ENCODE measurements at places on chromosomes 2 and 18. TPM values are rescaled to one million over a fixed set of nuclear protein-coding genes. Genes with fewer than 3 reads are reported as not detected.

- no peaks in the 10 kb centered on the region for H3K36me3 ChIP-seq
- peaks cover 6% of the 10 kb centered on the region for H3K4me1 ChIP-seq
- H3K4me3 ChIP-seq = no peak overlapping the region
- DNase-seq = no peak
Measured at GRCh38 chr2:161246281-161246680, 61.9 kb upstream of the PSMD14 start.

DNA sequence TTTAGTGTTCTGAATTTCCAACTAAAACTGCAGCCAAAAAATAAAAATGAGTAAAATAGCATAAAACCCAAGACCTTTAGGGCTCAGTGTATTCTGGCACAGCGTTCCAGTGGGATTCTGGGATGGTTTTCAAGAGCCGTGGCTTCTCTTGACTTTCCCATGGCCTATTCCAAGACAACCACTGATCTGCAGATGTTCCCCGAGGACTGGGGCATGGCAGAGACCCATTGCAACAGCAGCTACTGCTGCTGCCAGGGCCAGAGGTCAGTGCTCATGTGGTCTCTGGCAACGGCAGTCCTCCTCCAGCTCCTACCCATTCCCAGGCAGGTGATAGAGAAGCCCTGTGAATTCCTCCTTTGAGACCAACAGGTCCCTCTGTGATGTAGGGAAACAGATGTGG, 26.8 kb downstream of the TNP1 start:
- no peak overlapping the region for H3K27ac ChIP-seq
- peaks cover 4% of the 10 kb centered on the region for H3K27me3 ChIP-seq
- no peak for DNase-seq
- no peaks in the 10 kb centered on the region for H3K36me3 ChIP-seq
- no peaks in the 10 kb centered on the region for H3K4me1 ChIP-seq

GRCh38 chr2:114170070-114170469, 272.4 kb upstream of the DPP10 start:
- no peak for DNase-seq
- H3K27me3 ChIP-seq = no peaks in the 10 kb centered on the region
- H3K4me3 ChIP-seq = no peak overlapping the region

DNA sequence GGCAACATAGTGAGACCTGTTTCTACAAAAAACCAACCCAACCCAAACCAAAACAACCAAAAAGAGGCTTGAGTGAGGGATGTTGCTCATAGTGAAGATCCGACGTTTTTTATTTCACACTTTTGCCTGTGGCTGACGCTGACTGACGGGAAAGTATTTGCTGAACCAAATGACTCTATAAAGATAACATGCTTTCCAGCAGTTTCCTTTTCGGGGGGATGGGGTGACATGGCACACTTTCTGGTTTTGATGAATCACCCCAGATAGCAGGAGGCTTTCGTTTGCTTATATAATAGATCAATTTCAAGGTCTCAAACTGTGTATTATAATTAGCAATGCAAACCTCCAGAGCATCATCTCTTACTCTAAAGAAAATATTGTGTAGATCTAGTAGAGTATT, 150.8 kb downstream of the AQP4 start:
- H3K27ac ChIP-seq = no peak overlapping the region
- no peak for DNase-seq
- no peaks in the 10 kb centered on the region for H3K27me3 ChIP-seq
- H3K36me3 ChIP-seq = no peaks in the 10 kb centered on the region
- no peak overlapping the region for H3K4me3 ChIP-seq

- peak overlapping the region; percentile 40 for H3K27ac ChIP-seq
- H3K4me1 ChIP-seq = peaks cover 97% of the 10 kb centered on the region
- no peaks in the 10 kb centered on the region for H3K27me3 ChIP-seq
Measured at GRCh38 chr2:68203587-68203986, 45.9 kb downstream of the PNO1 start.

GRCh38 chr18:28153485-28154065, 23.4 kb downstream of the CDH2 start:
- no peak overlapping the region for H3K4me3 ChIP-seq
- no peak for DNase-seq
- H3K36me3 ChIP-seq = no peaks in the 10 kb centered on the region
- no peaks in the 10 kb centered on the region for H3K4me1 ChIP-seq

DNA sequence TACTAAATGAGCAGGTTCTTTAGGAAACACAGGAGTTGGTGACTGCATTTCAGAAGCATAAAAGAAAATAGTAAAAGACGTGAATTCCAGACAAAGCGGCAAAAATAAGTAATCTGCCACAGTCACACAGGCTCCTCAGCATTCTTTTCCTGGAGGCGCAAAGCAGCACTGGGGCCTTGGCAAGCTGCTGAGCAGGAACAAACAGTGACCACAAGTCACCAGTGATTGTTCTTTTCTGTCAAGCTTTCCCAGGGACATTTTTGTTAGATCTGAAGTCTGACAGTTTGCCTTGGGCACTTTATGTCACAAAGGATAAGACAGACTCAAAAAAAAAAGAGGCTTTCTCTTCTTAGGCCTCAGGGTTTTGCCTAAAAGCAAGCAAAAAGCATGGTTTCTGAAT, 216.2 kb downstream of the CDH20 start:
- no peaks in the 10 kb centered on the region for H3K36me3 ChIP-seq
- DNase-seq = no peak
- H3K27me3 ChIP-seq = no peaks in the 10 kb centered on the region

DNA sequence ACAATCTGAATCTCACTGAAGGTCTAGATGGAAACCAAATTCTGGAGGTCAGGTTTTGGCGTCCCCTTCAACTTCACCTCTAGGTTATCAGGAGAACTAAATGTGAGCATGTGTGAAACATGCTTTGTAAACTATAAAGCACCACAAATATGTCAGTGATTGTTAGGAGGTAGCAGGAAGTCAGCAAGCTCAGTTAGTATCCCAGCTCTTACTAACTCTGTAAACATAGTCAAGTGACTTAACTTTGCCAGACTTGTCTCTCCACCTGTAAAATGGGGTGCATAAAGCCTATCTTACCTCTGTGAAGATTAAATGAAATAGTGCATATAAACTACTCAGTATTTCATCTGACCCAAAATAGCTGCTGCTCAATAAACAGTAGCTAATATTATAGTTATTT, 121.5 kb downstream of the INSIG2 start:
- no peak for DNase-seq
- H3K4me1 ChIP-seq = no peaks in the 10 kb centered on the region
- no peaks in the 10 kb centered on the region for H3K36me3 ChIP-seq
- no peak overlapping the region for H3K4me3 ChIP-seq

DNA sequence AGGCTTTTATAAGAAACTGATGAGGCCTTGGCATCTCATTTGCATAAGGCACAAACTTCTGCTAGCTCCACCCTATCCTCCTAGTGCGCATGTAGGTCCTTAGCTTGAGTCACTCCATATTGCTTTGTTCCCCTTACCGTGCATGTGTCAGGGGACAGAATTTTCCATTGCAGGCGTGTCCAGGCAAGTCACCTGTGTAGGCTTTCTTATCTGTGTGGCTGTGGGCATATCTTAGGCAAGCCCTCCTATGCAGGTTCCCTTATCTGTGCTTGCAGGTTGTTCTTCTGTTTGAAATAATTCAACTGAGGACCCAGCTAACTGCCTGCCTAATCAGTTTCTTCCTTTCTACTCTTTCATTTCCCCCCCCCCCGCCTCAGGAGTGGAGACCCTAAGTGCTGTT, 63.3 kb upstream of the CDCA7 start:
- H3K27me3 ChIP-seq = no peaks in the 10 kb centered on the region
- H3K4me1 ChIP-seq = no peaks in the 10 kb centered on the region
- H3K27ac ChIP-seq = no peak overlapping the region
- H3K4me3 ChIP-seq = no peak overlapping the region

DNA sequence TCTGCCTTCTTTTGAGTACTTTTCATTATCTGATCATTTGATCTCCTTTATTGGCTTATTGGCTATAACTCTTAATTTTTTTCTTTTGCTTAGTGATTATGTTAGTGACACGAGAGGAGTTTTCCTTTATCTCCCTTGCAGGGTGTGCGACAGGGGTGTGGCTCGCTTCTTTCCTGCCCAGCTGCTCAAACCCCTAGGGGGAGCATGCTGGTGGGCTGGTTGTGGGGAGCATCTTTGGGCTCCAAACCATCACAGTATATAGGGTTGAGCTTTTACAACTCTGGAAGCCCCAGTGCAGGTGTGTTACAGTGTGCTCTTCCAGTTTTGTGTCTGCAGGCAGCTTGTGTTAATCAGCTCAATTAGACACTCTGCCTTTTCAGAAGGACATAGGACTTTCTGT, 357.0 kb upstream of the TMEFF2 start:
- H3K27me3 ChIP-seq = no peaks in the 10 kb centered on the region
- no peak overlapping the region for H3K27ac ChIP-seq
- DNase-seq = no peak
- H3K36me3 ChIP-seq = no peaks in the 10 kb centered on the region

- no peak overlapping the region for H3K4me3 ChIP-seq
- H3K36me3 ChIP-seq = no peaks in the 10 kb centered on the region
- H3K27me3 ChIP-seq = no peaks in the 10 kb centered on the region
Measured at GRCh38 chr2:18117592-18117991, 239.1 kb downstream of the KCNS3 start.

DNA sequence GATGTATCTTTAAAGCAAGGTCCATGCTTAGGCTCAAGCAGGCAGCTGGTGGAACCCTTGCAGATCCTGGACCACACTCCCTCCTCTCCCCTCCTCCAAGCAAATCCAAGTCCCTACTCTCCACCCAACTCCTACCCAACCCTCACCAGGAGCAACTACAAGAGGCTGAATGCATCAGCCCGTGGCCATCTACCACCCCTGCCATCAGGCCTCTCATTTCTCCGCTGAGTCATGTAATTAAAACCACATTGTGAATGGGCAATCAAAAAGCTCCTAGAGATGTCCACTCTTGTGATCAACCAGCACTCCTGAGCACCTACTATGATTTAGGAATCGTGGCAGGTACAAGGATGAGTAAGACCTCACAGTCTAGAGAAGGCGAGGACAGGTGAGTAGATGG, 142.2 kb upstream of the CAPN13 start:
- no peak overlapping the region for H3K4me3 ChIP-seq
- no peak for DNase-seq
- no peak overlapping the region for H3K27ac ChIP-seq
- no peaks in the 10 kb centered on the region for H3K27me3 ChIP-seq
- no peaks in the 10 kb centered on the region for H3K4me1 ChIP-seq
- H3K36me3 ChIP-seq = no peaks in the 10 kb centered on the region

- H3K36me3 ChIP-seq = no peaks in the 10 kb centered on the region
- no peaks in the 10 kb centered on the region for H3K27me3 ChIP-seq
- H3K27ac ChIP-seq = no peak overlapping the region
- no peak overlapping the region for H3K4me3 ChIP-seq
- DNase-seq = no peak
- peaks cover 6% of the 10 kb centered on the region for H3K4me1 ChIP-seq
Measured at GRCh38 chr2:133888107-133888506, 319.8 kb upstream of the NCKAP5 start.

GRCh38 chr2:86352137-86352726, 14.8 kb upstream of the REEP1 start:
- no peak overlapping the region for H3K4me3 ChIP-seq
- no peak overlapping the region for H3K27ac ChIP-seq
- DNase-seq = no peak
- no peaks in the 10 kb centered on the region for H3K4me1 ChIP-seq

- H3K27ac ChIP-seq = peak overlapping the region; percentile 63
- DNase-seq = no peak
- no peak overlapping the region for H3K4me3 ChIP-seq
- H3K36me3 ChIP-seq = no peaks in the 10 kb centered on the region
- no peaks in the 10 kb centered on the region for H3K27me3 ChIP-seq
Measured at GRCh38 chr2:239326831-239327535, 73.8 kb downstream of the HDAC4 start.

- DNase-seq = no peak
- H3K27ac ChIP-seq = no peak overlapping the region
- H3K27me3 ChIP-seq = no peaks in the 10 kb centered on the region
- H3K4me3 ChIP-seq = no peak overlapping the region
- peaks cover 100% of the 10 kb centered on the region for H3K36me3 ChIP-seq
Measured at GRCh38 chr2:224793946-224794345, 77.8 kb upstream of the CCDC195 start.

DNA sequence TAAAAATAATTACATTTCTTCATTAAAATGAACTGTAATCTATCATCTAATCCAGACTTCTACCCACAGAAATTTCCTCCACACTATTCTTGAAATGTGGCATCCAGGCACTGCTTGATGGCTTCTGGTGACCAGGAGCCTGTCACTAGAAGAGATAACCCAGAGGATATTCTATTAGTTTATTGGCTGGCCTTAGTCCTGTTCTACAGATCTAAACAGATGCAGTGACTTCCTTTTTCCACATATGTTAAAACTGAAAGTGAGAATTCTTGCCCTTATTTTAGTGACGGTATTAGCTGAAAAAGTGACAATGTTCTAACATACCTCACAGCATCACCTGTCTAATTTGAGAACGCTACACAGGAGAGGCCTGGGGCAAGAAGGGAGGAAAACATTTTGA, 775.4 kb downstream of the TSN start:
- no peak overlapping the region for H3K27ac ChIP-seq
- no peak for DNase-seq
- H3K36me3 ChIP-seq = no peaks in the 10 kb centered on the region
- H3K4me1 ChIP-seq = no peaks in the 10 kb centered on the region
- H3K4me3 ChIP-seq = no peak overlapping the region

GRCh38 chr2:58805126-58805525, 564.0 kb upstream of the FANCL start:
- no peak for DNase-seq
- H3K4me1 ChIP-seq = no peaks in the 10 kb centered on the region

- H3K27me3 ChIP-seq = no peaks in the 10 kb centered on the region
- H3K4me3 ChIP-seq = no peak overlapping the region
- H3K4me1 ChIP-seq = no peaks in the 10 kb centered on the region
- no peak overlapping the region for H3K27ac ChIP-seq
Measured at GRCh38 chr2:15187702-15188101, 373.4 kb downstream of the NBAS start.

DNA sequence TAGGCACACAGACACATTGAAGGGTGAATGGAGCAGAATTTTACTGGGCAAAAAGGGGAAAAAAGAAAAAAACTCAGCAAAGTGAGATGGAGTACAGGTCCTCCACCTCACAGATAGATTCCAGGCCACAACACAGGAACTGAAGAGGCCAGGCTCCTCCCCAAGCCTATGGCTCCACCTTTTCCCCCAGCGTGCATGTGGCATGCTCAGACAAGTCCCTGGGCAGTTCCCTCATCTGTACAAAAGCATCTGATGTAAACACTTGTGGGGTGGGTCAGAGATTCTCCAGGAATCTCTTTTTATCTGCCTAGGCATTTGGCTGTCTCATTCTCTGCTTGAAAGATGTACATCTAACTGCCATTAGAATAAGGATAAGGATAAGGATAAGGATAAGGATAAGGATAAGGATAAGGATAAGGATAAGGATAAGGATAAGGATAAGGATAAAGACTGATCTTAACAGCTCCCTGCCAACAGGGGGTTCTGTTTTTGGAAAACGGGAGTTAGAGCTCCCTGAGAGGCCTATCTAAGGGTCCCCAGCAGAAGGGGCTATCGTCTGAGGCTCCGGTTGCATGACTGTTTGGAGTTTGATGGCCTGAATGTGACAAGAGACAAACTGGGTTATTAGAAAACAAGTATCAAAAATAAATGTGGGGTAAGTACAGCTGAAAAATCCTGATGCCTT, 17.2 kb upstream of the ASXL3 start:
- H3K36me3 ChIP-seq = no peaks in the 10 kb centered on the region
- no peaks in the 10 kb centered on the region for H3K4me1 ChIP-seq
- no peak for DNase-seq
- H3K27ac ChIP-seq = no peak overlapping the region

Gene PLGLB1
- total RNA-seq = 4.7 TPM

Gene GREB1
- total RNA-seq = 1.6 TPM

Gene ABCG5
- 0.37 TPM for total RNA-seq

Gene EGR4
- not detected for total RNA-seq

Gene SOWAHC
- total RNA-seq = 6.1 TPM

Gene CCDC88A
- 103 TPM for total RNA-seq

Gene IL36G
- total RNA-seq = not detected

Gene MROH2A
- not detected for total RNA-seq

Gene DCC
- total RNA-seq = 9.2 TPM

Gene CTDP1
- total RNA-seq = 30.5 TPM
